ENCODE measurements at places on chromosomes 5 and 9.

DNA sequence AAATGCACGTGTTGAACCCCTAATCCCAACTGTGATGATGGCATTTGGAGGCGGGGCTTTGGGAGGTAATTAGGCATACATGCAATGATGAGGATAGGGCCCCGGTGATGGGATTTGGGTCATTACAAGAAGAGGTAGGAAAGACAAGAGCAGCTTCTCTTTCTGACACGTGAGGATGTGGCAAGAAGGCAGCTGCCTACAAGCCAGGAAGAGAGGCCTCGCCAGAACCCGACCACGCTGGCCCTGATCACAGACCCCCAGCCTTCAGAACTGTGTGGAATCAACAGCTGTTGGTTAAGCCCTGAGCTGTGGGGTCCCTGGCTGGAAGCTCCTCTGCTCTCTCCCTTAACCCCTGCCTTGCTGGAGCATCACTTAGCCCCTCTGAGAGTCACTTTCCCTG, 57.5 kb downstream of the COL23A1 start:
- DNase-seq = no peak

DNA sequence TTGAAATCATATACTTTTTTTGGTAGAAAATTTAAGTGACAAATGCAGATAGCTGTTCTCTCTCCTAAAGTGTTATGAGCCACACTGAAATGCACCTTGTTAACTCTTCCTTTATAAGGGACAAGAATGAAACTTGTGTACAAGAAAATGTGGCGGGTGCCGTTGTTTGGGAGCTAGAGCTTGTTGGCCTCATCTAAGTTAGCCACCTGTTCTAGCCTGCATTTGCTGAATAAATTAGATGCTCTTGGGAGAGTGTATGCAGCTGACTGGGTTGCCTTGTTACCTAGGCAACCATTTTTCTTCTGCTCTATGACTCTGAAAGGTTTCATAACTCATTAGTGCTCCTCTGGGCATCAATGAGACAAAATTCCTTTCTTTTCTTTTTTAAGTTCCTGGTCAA, 174.3 kb downstream of the TAF11L14 start:
- no peak for DNase-seq

GRCh38 chr9:136754059-136754572, 3.9 kb downstream of the LCN8 start:
- DNase-seq = no peak

DNA sequence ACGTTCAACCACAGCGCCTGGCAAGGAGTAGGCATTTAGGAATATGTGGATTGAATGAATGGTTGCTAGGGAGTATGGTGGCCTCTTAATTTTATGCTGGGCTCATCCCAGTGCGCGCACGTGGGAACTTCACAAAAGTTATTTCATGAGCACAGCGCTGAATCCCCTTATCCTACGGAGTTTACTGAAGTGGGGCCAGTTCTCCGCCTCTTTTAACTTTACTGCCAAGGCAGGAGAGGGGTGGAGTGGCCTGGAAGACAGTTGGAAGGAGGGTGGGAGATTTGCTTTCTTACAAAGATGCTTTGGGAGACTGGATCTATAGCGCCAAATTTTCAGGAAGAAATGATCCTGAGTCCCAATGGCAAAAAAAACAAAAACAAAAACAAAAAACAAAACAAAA, 326.5 kb downstream of the SH3GL2 start:
- DNase-seq = peak; percentile 80

GRCh38 chr9:99054581-99054980, 50.3 kb upstream of the TGFBR1 start:
- no peak for DNase-seq

GRCh38 chr9:18707489-18708205, 233.7 kb downstream of the ADAMTSL1 start:
- DNase-seq = no peak

DNA sequence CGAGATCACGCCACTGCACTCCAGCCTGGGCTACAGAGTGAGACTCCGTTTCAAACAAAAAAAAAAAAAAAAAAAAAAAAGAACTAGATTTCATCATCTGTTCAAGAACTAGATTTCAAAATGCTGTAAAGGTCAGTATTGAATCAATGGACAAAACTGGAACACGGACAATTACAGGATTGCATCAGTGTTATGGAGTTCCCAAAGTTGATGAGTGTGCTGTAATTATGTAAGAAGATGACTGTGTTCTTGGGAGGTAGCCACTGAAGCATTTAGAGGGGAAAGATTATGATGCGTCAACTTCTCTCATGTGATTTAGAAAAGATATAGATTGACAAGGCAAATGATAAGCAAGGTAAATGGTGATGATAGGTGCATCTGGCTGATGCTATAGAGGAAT, 6.5 kb downstream of the FAM240B start:
- no peak for DNase-seq

- no peak for DNase-seq
These were observed 299.3 kb downstream of the RASEF start for GRCh38 chr9:82763656-82764055.

- DNase-seq = no peak
These were observed 22.5 kb upstream of the JAKMIP2 start for GRCh38 chr5:147805030-147805454.

DNA sequence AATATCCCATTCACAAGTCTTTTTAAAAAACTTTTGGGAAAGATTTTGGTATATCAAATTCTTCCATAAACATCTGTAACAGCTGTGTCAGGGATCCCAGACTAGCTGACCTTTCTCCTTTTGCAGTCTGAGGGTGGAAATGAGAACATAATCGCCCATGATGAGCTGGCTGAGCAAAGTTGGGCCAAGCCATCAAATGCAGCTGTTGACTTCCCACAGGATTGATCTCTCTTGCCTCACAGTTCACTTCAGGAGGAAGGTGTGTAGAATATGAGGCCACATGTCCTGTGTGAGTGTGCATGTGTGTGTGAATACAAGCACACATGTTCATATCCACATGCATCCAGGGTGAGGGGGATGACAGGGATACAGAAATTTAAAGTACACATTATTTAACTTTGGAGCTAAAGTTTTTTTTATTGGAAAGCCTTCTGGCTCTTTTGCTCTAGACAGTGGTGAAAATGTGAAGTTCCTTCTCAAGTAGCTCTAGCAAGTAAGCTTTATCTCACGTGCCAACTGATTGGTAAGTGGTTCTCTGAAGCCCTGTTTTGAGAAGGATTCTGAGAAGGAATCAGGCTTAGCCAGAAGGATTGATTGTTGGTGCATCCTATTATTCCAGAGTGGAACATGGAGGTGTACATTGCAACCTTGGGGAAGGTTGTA, 468.8 kb upstream of the DMAC1 start:
- DNase-seq = peak; percentile 59

DNA sequence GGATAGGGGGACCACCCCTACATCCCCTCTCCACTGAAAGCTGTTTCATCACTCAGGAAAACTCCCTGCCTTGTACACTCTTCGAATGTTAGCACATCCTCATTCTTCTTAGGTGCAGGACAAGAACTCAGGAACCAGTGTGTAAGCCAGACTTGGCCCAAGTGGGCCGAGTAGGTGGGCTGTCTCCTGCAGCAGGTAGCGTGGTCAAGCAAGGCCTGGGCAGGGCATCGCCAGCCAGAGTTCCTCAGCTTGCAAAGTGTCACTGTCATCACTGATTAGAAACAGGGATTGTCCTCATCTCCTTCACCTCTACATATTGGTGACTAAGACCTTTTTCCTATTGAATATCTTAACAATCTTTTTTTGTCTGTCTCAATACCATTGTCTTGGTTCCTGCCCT, 22.3 kb downstream of the SMIM15 start:
- no peak for DNase-seq

DNA sequence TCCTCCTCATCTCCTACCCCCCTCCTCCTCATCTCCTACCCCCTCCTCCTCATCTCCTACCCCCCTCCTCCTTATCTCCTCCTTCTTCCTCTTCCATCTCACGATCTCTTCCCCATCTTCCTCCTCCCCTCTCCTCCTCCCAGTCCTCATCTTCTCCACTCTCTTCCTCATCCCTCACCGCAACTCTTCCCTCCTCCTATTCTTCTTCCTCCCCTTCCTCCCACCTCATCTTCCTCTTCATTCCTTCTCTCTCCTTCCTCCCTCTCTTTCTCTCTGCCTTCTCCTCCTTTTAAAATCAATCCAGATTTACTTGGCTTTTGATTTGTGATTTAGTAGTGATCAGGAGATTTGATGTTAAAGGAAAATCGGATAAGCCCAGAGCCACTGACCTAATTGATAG, 15.0 kb upstream of the BOD1 start:
- DNase-seq = no peak

DNA sequence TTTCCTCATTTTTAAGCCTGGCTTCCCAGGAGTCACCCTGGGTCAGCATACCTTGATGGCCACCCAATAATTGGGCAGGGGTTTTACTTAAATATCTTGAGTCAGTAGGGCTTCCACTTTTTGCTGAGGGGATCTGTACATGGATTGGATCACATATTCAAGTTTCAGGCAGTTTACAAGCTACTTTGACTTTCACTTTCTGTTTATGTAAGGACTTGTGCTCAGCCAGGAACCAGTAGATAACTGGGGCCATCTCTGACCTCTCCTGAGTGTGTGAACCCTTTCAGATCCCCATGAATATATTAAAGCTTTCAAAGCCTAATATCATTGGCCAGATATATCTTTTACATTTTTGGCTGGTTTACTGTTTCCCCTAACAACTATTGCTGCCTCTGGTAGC, 45.1 kb downstream of the SLCO6A1 start:
- no peak for DNase-seq

GRCh38 chr9:32350682-32351081, 33.8 kb upstream of the ACO1 start:
- DNase-seq = no peak

DNA sequence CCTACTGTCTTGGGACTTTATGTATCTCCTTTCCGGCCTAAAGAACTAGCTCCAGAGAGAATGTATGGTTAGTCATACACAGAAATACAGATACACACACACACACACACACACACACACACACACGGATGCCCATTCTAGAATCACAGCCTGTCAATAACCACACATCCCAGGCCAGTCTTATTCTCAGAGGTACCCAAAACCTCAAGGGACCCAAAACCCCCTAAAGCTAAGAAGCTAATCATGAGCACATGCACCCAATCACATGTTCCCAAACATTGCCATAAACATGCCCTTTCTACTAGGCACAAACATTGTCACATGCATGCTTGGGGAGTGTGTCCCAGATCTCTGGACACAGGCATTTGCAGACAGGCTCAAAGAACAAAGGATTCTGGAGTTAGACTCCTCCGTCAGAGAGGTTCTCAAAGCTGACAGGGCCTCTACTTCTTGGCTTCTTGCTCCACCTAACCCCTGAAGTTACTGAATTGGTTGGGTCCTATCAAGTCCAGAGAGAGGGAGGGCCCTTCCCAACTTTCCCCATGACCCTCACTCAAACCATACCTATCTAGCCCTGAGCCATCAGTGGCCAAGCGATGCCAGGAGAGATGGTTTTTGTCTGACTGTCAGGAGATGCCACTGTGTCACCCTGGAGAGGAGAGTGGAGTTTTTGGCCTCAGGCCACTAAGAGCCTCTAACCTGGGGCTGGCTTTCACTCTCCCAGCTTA, 78.7 kb downstream of the NRG2 start:
- DNase-seq = no peak

- DNase-seq = no peak
These were observed 275.2 kb upstream of the DMAC1 start for GRCh38 chr9:8074713-8075286.

DNA sequence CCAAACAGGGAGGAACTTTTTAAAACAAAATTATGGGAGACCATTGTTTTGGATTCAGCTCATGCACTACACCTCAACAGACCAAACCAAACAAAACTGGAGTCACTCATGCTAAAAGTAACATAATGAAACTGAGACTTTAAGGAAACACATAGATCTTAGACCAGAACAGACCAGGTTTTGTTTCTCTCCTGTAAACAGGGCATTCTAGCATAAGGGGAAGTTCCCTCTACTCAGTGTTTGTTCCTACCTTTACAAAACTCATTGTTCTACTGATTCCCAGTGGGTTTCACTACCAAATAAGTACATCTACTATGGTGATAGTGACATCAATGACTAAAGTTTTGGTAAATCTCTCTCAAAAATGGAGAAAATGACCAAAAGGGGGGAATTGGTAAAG, 1103.6 kb upstream of the EDIL3 start:
- no peak for DNase-seq

- no peak for DNase-seq
These were observed 210.7 kb downstream of the C9orf50 start for GRCh38 chr9:129410226-129410625.

DNA sequence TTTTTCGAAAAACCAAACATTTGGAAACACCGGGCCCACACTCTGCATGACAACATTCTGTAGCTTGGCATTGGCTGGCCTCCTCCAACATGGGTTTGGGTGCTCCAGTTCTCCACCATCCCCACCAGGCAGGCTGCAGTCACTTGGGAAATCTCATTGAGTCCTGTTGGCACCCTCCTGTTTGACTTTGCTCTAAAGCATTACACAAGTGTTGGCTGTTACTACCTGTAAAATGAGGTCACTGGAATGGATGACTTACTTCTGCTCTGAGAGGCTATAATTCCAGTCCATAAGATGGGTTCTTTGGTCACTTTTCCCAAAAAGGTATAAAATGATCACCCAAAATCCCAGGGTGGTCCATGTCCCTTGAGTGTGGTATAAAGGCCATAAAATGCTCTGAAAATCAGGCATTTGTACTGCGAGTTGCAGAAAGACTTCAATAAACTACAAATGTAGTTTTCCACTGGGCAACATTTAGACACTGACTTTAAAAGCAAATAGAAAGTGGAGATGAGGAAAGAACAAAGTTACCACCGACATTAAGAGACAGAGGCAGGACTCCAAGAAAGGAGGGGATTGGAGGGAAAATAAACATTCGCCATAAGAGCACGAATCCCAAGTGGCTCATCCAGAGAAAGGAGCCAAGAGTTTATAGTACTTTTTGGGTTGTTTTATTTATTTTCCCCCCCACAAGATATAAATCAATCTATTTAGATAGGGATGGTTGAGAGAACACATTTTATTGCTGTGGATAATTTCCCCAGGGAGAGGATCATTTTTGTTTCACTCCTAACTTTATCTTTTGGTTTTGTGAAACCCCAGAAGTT, 295.1 kb downstream of the TLE1 start:
- DNase-seq = peak; percentile 61

- no peak for DNase-seq
These were observed 1.6 kb downstream of the ANKS6 start for GRCh38 chr9:98794802-98795201.

DNA sequence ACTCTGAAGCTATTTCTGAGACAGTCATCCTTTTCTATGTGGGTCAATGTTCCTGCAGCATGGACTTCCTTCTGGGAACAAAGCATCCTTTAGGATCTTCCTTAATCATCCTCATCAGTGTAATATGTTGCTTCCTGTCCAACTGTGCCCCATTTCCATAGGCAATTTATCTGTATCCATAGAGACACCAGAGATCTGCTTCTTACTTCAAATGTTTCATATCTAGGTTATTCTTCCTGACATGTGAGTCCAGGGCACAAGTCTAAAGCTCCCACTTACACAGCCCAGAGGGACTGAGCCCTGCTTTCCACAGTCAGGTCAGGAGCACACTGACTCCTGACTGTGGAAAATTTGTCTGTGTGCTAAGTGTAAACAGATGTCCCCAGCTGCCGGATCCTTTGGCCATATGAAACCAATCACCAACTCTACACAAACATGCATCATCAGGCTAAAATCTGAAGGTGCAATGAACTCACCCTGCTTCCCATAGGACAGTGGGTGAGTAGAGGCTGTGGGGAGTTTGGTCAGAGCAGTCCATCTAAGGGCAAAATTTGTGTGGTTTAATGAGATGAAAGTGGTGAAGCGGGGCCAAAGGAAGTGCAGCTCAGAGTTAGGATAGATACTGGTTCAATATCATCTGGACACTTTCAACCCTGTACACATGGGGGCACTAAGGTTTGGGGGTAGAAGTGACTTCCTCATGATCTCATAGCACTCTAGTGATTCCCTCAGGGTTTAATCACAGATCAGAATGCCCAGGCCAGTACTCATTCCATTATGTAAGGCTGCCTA, 85.2 kb upstream of the TNC start:
- peak; percentile 55 for DNase-seq

All from right hindlimb (tissue), 1 donor.